Suprapubic skin (tissue), 4 donors: ENCODE measurements at places on chromosomes 11 and 22. TPM values are rescaled to one million over a fixed set of nuclear protein-coding genes. Genes with fewer than 3 reads are reported as not detected.

DNA sequence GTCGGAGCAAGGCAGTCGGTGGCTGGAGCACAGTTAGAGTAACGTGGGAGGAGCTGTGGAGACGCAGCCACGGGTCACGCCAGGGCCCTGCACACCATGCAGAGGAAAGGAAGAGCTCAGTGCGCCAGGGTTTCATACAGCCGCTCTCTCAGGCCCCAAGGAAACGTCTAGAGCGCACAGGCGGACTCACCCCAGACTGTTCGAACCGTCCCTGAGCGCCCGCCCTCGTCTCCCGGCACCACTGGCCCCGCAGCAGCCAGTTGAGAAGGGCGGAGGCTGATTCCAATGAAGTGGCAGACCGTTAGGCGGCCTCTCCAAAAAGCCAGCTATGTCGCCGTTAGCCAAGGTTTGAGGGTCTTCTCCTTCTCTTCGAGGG lies 483 bp upstream of the HYLS1 start:
- peak; percentile 74 for DNase-seq

DNA sequence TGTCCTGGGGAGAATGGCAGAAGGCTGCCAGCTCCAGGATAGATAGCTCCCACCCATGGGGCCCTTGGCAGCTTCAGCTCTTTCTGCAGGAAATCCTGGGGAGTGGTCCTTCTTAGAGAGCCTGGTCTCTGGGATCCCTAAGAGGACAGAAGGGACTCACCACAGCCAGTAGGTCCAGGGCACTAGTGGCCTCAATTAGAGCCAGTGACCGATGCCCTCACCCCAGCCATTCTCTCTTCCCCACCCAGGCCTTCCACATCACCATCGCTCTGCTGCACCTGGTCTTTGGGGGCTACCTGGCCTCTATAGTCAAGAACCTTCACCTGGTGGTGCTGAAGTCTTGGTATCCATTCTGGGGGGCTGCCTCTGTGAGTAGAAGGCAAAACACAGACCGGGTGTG lies 5.6 kb downstream of the MS4A10 start:
- DNase-seq, result no peak

MYO18B gene
- total RNA-seq, result 1.2 TPM

GRAMD1B gene
- total RNA-seq, result 0.08 TPM

DNA sequence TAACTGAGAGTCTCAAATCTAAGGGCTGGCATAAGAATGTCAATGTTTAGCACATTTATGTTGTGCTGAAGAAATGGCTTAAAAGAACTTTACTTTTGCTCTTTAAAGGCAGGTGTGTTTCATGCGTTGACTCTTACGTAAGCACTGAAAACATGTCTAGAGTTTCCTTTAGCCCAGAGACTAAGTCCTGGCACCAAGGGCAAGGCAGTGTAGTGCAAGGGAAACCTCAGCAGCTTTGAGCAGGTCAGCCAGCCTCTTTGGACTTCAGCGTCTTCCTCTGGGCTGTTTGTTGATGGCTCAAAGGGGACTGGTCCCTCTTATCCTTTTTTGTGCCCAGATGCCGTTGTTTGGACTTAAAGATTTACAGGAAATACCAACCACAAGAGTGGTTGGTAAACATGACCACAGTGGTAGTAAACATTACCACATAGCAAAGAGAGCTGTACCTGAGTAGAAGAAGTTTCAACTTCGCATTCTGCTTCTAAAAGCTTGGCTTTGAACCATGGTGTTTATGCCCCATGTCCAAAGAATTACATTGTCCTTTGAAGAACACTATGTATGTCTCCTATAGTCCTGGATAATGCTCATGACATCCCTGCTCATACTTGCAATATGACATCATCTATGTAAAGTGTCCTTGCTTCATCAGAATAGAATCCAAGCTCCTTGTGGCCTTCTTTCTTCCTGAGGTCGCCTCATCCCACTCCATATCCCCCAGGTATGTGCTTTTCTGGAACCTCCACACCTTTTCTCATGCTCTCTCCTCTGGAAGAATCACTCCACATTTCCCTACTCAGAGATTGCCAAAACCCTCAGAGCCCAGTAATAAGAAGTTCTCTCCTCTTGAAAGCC lies 23.5 kb downstream of the TENM4 start:
- no peak for DNase-seq

DBX1 gene
- total RNA-seq, result not detected

- no peak for DNase-seq
Observed at GRCh38 chr22:43620197-43620596, 191.9 kb downstream of the EFCAB6 start.

- DNase-seq, result no peak
Observed at GRCh38 chr11:34809191-34810106, 106.7 kb downstream of the APIP start.

GRCh38 chr11:48124880-48125279 lies 91.7 kb upstream of the OR4B1 start:
- no peak for DNase-seq

DNA sequence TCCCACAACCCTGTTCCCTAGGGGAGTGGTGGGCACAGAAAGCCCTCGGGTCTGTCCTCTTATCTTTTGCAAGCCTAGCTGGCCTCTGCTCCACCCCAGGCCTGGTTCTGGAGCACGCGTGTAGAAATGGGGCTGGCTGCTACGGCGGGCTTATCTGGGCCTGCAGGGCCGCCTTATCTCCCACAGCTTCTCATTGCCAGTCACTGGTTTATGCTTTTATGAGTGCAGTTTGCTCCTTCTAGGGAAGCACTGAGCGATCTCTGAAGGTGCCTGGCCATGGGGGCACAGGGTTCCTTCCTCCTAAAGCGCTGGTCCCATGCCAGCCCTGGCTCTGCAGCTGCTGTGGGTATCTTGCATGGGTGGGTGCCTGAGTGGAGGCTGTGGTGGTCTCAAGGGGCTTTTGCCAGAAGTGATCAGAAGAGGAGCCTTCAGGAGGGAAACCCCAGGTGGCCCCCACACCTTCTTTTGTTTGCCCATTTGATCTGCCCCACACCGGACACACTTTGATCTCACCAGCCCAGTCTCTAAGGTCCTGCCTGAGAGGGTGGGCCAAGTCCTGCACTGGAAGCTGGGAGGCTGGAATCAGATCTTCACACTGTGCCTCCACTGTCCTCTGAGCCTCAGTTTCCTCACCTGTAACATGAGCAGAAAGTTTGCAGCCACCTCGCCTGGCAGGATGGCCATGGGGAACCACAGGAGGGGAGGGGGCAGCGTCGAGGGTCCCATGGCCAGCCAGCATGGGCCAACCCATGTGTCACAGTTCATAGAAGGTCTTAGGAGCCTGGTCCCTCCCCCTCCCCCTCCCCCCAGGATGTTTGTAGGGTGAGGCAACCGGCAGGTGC lies 86.6 kb upstream of the FGF3 start:
- no peak for DNase-seq

DNA sequence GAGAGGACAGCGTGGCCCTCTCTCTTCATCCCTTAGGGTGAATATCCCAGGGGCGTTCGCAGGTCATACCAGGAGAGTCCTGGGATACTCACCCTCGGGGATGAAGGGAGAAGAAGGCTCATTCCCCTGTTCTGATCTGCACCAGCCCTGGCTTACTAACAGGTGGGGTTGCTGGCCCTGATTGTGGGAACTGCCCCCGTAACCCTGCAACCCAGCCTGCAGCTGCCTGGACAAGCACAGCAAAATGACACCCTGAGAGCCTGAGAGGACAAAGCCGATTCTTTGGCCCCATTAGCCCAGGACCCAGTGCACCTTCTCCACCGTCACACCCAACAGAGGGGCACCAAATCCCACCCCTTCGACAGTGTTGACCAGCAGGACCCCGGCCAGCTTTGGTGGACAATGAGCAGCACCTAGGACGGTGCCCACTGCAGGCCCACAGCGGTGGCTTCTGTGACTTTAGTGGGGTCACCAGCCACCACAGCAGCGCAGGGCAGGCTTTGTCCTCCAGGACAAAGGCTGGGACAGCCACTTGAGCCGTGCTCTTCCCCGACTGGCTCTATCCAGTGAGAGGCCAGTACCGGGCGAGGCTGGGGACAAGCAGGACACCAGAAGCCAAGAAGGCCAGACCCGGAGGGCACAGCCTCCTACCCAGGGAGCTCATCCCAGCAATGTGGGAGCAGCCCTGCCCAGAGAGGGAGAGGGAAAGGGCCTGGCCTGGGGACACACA lies 98.5 kb upstream of the RTL6 start:
- DNase-seq, result no peak

GRCh38 chr11:87128372-87128771 lies 90.6 kb downstream of the TMEM135 start:
- no peak for DNase-seq

DNA sequence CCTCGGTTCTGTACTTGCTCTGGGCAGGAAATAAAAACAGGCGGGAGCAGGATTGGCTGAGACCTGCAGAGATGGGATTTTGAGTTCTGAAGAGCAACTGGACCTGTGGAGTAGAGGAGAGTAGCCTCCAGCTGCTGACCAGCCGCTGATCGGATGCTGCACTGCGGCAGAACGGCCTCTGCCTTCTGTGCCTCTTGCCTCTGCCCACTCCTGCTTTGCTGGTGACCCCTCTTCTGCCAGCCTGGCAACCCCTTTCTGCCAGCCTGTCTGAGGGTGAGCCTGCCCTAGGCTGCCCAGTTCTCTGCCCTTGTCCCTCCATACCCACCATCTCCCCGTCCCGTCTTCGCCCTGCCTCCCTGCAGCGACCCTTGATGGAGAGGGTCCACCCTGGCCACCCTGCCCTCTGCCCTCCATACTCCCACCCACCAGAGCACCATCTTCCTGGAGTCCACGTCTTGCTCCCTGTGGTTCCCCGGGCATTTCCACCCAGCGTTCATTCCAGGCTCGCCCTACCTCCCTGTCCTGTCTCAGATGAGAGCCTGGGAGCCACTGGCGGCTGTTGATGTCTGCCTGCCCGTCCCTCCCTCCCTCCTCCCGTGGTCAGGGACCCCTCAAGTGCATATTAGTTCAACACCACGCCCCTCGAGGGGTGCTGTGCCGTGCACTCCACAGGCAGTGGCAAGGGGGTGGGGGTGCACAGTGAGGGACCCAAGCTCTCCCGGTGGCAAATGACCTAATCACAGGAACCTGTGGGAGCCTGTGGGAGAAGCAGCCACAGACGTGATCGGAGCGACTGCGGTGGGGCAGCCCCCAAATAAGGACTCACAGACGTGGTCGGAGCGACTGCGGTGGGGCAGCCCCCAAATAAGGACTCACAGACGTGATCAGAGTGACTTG lies 863.3 kb downstream of the TBC1D22A start:
- DNase-seq, result no peak

DNA sequence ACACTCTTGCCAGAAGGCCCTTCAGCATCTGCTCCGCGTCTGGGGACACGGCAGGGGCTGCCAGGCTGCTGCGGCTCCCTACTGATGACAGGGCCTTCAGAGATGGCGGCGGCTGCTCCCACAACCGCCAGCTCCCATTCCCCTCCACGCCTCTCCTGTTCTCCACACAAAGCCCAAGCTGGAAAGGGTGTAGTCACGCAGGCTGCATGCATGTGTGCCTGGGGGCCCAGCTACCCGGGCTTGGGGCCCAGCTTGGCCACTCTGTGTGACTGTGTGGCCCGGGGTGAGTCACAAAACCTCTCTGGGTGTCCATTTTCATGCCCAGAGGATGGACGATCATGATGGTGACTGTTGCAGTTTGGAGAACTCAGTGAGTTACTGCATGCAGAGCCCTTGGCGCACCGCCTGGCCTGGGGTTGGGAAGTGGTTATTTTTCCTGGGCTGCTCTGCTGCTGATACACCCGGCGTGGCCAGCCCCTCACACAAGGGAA lies 31.7 kb upstream of the PARVB start:
- no peak for DNase-seq

DNA sequence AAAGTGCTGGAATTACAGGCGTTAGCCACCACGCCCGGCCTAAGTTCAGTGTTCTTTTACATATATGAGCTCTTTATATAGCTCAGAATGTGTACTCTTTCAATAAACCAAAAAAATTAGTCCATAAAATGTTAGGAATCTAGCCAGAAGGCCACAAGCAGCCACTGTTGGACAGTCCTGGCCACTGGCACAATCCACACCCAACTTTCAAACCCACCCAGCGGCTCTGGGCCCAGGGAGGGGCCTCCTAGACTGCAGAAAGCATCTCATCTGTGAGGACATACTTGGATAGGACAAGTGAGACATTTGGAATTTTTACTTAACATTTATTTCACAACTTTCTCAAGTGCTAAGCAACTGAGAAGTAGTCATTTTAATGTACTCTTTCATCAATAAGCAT lies 6.4 kb downstream of the PACSIN2 start:
- no peak for DNase-seq
